MV-4-11 (cell line): ENCODE measurements at places on chromosomes 1 and 21.

GRCh38 chr1:180270530-180271271 is 40.6 kb downstream of the LHX4 start:
- no peak for DNase-seq

- peak; percentile 38 for DNase-seq
Observed at GRCh38 chr1:103106426-103107341, 1.6 kb downstream of the COL11A1 start.

GRCh38 chr1:187415065-187415464 is 586.3 kb downstream of the PLA2G4A start:
- DNase-seq: no peak

DNA sequence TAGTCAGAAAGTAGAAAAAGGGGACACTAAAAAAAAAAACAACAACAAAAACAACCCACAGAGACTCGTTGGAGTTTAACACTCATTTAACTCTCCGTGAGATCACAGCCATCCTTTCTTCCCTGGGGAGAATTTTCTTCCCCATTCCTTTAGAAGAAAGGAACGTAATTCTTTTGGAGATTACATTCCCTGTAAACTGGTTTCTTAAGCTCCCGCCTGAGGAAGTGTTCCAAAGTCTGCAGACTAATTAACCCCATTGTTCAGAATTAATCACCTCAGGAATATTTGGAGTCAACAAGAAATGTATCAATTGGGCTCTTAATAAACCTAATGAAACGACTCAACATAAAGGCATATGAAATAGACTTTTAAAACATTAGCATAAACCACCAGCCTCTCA is 228.2 kb upstream of the CSF3R start:
- DNase-seq: no peak

DNA sequence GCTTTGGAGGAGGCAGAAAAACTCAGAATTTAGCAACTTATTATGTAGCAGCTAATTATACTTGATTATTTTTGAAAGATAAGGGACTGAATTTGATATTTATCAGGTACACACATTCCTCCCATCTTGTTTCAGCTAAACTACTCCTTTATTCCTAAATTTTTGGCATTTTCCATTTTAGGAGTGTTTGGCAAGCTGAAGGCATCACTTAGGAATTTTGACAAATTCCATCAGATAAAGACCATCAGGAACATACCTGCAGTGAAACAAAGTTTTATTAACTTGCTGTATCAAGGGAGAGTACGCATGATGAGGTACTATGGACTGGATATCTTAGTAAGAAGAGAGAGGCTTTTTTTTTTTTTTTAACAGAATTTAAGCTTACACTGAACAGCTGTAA is 1092.2 kb downstream of the PLA2G4A start:
- DNase-seq: no peak

DNA sequence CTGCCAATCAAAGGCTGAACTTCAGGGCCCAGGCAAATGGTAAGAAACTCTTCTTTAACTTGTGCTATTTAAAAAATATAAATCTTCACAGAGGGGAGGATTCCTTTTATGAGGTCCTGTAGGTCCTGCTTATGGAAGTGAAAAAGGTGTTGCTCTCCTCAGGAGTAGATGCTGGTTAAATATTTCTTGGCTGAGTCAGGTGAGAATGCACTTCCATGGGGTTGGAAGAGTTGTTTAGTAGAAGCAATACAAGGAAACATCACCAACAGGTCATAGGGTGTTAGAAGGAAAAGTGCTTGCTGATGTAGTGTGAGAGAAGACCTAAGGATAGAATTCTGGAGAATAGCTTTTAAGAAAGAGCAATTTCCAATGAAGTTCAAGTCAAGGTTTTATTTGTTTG is 42.2 kb upstream of the ATP1A1 start:
- DNase-seq: no peak
